Renal cortex interstitium (tissue), 15 donors: ENCODE measurements at places on chromosomes 6 and 20.

DNA sequence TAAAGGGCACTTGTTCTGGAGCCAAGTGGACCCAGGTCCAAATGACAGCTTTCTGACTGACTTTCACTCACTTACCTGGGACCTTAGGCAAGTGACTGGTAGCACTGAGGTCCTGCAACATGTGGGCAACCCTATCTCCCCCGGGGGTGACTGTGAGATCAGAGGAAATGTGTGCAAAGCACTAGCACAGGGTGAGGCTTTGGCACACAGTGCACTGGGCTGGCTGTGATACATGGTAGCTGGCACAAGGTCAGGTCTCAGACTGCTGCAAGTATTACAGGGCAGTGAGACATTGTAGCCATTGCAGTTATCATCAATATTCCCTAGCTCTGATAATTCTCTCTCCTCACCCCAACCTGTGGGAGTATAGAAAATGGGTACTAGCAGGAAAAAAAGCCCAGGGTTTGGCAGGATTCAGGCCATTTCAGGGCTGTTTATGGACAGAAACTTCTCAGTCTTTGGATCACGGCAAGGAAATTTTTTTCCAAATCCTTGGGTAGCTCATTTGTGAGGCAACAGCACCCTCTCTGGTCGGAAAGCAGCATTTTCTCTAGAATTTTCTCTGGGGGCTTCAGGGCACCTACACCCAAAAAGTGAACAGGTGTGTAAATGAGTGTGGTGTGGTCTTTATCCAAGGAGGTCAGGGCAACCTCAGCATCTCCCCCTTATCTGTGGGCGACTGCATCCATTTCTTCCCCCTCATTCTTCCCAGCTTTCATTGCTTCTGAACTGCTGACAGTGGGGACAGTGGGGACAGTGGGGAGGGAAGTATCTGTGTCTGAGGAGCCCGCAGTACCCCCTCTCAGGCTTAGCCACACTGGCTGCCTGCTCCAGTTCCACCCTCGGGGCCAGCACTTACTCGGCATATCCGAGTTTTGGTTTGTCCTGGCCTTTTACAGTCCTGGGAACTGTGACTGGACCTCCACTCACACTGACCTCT lies 148.7 kb upstream of the PHACTR3 start:
- DNase-seq = no peak

DNA sequence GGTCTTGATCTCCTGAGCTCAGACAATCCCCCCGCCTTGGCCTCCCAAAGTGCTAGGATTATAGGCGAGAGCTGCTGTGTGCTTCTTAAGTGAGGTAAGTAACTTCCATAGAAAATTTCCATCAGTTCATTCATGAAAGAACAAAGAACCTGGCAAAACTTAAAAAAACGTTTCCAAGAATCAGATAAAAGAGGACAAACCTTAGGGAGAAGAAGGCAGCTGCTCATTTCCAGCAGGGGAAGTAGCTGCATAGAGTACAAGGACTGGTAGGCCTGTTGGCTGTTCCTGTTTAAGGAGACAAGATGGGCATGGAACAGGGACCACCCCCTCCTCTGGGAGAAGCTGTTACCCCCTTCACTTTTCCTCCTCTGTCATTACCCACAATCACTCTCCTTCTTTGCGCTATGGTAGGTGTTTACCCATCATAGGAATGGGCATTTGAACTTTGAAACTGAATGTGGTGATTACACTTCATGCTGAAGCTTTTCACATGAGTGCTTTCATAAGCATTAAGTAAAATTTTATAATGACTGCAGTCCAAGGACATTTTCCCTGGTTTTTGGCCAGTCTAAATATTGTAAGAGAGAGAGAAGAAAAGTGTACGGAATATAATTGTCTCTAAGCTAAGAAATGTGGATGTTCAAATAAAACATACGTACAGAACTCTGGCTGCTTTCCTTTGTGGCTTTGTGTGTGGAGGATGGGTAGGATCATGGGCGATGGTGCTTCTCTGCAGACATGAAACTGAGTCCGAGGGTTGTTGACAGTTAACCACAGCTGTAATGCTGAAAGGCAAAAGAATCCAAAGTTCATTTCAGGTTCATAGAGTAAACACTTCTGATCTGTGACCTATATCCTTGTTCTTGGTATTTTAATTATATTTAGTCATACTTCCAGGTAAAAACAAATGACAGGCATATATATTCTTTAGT lies 56.4 kb downstream of the CCN2 start:
- DNase-seq = no peak

- DNase-seq = no peak
These were observed 295.6 kb downstream of the GRIK2 start for GRCh38 chr6:101689156-101689555.

- no peak for DNase-seq
These were observed 48.7 kb downstream of the DNAAF9 start for GRCh38 chr20:3358676-3359340.

DNA sequence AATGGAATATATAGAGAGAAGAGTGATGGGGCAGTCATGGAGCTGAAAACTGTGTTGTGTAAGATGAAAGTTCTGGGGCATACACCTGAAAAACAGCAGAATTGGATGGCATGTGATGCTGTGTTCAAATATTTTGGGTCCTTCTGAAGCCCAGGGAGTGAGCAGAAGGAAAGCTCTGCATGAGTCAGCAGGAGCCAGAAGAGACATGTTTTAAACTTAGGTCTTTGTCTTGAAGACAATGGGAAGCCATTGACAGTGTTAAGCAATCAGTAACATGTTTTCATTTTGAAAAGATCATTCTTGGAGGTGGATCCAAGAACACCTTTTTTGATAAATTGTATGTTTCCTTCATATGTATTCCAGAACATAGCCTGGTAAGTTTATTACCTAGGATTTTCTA lies 38.9 kb upstream of the MAFB start:
- no peak for DNase-seq

GRCh38 chr20:43983359-43983758 lies 68.7 kb downstream of the TOX2 start:
- no peak for DNase-seq

GRCh38 chr6:42419490-42420280 lies 32.0 kb downstream of the TRERF1 start:
- DNase-seq = no peak

DNA sequence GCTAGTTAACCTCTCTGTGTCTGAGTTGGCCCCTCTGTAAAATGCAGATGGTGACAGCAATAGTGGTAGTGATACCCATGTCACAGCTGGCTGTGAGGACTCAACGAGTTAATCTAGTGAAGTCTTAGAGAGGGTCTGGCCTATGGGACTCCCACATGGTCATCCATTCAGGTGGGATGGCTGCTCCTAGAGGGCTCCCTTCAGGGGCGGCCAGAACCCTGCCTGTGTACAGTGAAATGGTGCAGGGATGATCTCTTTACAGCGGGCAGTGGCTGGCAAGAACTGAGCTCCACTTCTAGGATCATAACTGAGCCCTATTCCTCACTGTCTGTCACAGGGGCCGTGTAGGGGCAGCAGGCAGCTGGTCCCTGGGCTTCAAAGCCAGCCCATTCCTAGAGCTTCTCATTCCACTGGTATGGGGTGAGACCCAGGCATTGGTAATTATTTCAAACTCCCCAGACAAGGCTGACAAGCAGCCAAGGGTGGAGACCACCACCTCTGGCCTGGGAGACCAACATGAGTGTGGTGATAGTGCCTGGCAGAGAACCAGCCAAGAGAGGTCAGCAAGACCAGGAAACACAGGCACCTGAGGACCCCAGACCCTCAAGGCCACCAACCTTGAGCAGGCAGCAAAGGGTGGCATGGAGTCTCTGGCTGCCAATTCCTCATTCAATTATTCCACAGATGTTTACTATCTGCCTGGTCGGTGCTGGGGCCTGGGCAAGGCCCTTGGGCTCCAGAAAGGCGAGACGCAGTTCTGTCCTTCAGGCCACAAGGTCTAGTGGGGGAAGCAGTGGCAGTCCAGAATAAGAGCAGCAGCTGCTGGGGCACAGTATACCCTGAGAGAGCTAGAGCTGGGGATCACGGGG lies 103.4 kb downstream of the MRPL14 start:
- no peak for DNase-seq

DNA sequence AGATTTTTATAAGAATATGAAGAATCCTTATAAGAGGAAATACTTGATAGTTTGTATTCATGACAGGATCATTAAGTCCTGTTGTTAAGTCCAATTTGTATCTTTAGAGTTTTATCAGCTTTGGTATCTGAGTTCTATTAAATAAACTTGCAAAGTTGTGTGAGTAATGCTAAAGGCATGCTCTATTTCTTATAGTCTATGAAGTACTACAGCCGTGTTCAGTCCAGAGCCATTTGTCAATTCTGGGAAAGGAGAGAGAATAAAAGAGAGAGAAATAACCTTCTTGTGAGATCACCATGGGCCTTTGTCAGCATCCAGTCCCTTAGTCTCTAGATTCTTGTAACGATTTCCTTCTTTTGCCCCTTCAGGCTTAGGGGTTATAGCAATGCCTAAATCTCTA lies 181.2 kb upstream of the POU3F2 start:
- no peak for DNase-seq

GRCh38 chr20:47656318-47656717 lies 129.0 kb downstream of the SULF2 start:
- no peak for DNase-seq

DNA sequence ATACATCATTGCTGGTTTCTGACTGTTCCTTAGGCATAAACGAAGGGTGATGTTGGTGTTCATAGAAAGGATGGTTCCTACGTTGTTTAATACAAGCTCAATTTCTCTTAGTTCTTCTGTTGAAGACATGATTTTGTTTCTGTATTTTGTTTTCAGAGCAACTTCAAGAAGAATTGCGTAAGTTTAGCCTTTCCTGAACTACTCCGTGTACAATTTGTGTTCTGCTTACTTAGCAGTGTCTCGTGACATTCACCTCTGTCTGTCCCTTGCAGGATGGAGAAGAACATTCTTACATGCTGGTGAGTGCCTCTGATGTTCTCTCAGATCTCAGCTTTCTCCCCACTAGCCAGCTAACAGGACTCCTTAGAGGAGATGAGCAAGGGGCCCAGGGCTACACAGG lies 7.6 kb downstream of the BTN2A2 start:
- DNase-seq = no peak

DNA sequence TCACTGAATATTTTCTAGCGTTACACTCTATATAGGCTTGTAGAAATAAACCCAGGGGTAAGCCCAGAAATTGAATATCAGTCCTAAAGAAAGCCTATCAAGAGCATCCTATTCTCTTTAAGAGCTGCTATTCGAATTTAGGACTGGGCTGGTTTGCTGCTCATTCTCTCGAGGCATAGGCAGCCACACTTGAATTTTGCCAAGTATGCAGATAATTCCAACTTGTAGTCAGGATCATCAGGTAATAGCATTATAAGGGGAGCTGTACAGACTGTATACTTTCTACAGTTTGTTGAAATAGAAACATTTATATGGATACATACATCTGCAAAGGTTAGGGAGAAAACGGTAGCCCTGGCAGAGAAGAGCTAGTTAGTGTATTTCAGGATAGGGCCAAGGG lies 2.1 kb upstream of the ZBTB2 start:
- no peak for DNase-seq

DNA sequence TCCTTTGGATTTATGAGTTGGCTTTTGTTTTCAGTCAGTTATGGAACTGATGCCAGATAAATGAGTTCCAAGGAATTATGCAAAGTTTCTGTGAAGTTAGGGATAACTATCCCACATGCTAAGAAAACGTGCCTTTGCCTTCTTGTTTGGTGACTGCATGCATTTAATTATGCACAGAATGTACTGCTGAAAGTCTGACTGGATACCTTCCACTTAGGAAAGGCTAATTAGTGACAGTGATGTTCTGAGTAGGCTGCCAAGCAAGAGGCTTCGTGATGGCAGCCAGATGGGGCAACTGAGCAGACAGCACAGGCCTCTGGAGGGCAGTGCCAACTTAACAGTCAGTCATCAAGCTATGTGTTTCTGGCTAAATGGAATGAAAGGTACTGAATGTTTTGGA lies 289.9 kb downstream of the CD109 start:
- DNase-seq = no peak

- no peak for DNase-seq
These were observed 500.1 kb downstream of the CDKAL1 start for GRCh38 chr6:21034345-21034744.

- no peak for DNase-seq
These were observed 109.0 kb upstream of the SUPT3H start for GRCh38 chr6:45486736-45487135.

GRCh38 chr6:16909658-16910360 lies 148.5 kb upstream of the ATXN1 start:
- no peak for DNase-seq

DNA sequence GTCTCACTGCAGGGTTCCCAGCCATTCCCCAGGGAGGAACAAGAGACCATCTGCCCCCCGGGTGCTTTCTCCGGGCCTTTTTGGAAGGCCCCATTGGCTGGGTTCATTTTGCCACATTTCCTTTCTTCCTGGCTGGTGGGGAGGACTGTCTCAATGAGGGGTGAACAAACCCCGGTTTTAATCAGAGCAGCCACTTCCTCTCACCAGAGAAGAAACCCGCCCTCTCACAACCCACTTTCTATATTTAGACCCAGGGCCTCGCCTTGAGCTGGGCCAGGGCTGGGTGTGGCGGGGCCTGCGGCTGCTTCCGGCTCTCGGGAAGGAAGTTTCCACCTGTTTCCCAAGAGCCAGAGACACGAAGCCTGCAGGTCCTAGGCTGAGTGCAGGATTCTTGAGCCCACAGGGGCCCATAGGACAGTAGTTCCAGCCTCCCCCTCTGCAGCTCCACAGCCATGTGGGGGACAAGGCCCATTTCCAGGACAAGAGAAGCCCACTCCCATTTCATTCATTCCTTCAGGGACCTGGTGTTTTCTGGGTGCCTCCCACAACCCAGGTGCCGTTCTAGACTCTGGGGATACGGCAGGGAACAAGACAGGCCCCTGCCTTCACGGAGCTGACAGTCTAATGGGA lies 41.8 kb downstream of the RBM38 start:
- DNase-seq = no peak

DNA sequence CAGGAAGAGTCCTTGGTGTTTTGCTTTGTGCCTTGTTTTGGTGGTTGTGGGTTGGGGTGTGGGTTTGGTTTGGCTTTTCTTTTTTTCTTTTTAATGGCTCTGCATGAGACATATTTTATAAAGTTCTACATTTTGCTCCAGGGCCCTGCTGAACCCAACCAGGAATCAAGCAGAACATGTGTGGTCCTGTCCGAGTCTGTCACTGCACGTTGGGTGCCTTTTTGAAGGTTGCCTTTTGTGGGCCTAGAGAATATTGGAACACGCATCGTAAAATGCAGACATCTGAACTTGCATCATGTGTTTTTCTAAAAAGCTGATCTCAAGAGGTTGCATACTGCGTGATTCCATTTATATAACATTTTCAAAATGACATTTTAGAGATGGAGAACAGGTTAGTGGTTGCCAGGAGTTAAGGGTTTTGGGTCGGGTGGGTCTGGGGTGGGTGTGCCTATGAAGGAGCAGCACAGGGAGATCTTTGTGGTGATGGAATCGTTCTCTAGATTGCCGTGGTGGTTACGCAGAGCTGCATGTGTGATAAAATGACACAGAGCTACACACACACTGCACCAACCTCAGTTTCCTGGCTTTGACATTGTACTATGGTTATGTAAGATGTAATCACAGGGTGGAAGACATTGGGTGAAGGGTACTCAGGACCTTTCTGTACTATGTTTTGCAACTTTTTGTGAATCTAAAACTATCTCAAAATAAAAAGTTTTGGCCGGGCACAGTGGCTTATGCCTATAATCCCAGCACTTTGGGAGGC lies 80.2 kb downstream of the EYA2 start:
- no peak for DNase-seq

GRCh38 chr6:11785415-11785773 lies 6.8 kb upstream of the ADTRP start:
- DNase-seq = no peak

- DNase-seq = no peak
These were observed 186.1 kb upstream of the SLC24A3 start for GRCh38 chr20:19026121-19026878.
